ENCODE measurements at places on chromosomes 11 and 22. TPM values are rescaled to one million over a fixed set of nuclear protein-coding genes. Genes with fewer than 3 reads are reported as not detected.

- no peak for DNase-seq
Observed at GRCh38 chr11:115493488-115493887, 10.7 kb downstream of the CADM1 start.

GRCh38 chr22:30885591-30885990, 83.0 kb downstream of the MORC2 start:
- DNase-seq: no peak

- DNase-seq: no peak
Observed at GRCh38 chr11:70582886-70583641, 184.7 kb downstream of the CTTN start.

Gene KIRREL3
- polyA plus RNA-seq: 15.9 TPM
